Esophagus mucosa (tissue), 1 donor: ENCODE measurements at places on chromosomes 11 and 22. TPM values are rescaled to one million over a fixed set of nuclear protein-coding genes. Genes with fewer than 3 reads are reported as not detected.
A peak's percentile ranks its signal among the peaks of the same experiment; 100 is the strongest.

- ATAC-seq: no peak
These were observed 3.0 kb downstream of the TRIM29 start for GRCh38 chr11:120134931-120135228.

GRCh38 chr22:31715147-31715778 lies 34.7 kb downstream of the PRR14L start:
- no peak for ATAC-seq

DNA sequence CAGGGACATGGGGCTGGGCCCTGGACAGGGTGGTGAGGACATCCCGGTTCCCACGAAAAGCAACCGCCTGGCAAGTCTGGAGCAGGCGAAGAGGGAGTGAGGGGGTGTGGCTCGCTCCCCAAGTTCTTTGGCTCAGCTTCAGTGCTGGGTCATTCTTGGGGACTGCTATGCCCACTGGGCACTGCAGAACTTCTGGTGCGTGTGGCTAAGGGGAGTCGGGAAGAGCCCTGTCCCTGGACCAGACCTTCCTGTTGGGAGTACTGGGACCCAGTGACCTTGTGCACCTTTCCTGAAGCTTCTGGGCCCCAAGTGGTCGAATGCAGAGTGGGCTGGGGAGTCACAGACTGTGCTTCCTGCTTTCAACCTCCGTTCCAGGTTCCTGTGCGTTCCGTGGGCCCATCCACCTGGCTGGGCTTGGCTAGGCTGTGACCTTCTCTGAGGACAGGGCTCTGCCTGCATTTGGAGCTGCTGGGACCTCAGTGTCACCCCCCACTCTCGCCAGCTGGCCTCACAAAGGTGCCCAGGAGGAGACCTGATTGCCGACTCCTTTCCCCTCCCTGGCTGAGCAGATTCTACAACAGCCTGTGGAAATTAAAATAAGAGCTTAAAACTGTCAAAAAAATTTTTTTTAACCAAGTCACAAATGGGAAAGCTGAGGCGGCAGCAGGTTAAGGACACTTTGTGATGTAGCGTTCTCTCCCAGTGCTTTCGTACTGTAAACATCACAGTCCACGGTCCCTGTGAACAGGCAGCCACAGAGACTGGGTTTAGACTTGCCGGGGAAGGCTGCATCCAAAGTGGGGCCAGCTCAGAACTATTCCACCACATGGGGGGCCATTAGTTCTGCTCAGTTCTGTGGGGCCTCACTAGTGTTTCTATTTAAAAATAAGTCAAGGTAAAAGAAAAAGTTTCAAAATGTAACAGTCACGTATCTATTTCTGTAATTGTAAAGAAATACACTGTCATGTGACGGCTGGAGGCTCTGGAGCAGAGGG lies 63.8 kb upstream of the WNT7B start:
- no peak for ATAC-seq

Gene KLHL35
- 0.84 TPM for total RNA-seq

Gene OR9Q2
- not detected for total RNA-seq

Gene OR52N5
- not detected for total RNA-seq

Gene PHF21B
- not detected for total RNA-seq

- ATAC-seq: peak; percentile 90
These were observed 253.0 kb upstream of the CCDC179 start for GRCh38 chr11:23112987-23113886.

Gene RAC2
- 19.0 TPM for total RNA-seq

Gene GSTT2B
- total RNA-seq: 6.5 TPM

- ATAC-seq: no peak
These were observed 462.8 kb downstream of the INSC start for GRCh38 chr11:15577519-15577918.

Gene OR8G5
- not detected for total RNA-seq

DNA sequence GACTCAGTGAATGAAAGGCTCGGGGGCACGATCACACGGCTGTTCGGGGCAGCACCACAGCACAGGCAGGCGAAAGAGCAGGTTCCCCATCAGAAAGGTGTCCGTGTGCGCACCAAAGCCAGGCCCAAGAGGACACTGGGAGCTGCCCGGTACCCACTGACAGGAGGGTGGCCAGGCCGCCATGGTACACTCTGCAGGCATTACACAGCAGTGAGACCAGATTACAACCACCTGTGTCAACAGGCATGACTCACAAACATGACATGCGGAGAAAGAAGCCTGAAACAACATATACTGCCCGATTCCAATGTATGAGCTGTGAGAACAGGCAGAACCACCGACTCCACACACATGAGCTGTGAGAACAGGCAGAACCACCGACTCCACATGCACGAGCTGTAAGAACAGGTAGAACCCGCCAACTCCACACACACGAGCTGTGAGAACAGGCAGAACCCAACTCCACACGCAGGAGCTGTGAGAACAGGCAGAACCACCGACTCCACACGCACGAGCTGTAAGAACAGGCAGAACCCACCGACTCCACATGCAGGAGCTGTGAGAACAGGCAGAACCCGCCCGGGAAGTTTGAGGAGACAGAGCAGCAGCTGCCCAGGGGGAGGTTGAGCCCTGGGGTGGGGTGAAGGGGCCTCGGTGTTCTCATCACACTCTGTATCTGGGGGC lies 32.6 kb downstream of the KIAA0930 start:
- peak; percentile 75 for ATAC-seq

GRCh38 chr11:133697603-133698180 lies 147.6 kb downstream of the SPATA19 start:
- no peak for ATAC-seq

Gene SLC22A9
- not detected for total RNA-seq

Gene TPBGL
- total RNA-seq: not detected

Gene RASGRP2
- total RNA-seq: 1.1 TPM

DNA sequence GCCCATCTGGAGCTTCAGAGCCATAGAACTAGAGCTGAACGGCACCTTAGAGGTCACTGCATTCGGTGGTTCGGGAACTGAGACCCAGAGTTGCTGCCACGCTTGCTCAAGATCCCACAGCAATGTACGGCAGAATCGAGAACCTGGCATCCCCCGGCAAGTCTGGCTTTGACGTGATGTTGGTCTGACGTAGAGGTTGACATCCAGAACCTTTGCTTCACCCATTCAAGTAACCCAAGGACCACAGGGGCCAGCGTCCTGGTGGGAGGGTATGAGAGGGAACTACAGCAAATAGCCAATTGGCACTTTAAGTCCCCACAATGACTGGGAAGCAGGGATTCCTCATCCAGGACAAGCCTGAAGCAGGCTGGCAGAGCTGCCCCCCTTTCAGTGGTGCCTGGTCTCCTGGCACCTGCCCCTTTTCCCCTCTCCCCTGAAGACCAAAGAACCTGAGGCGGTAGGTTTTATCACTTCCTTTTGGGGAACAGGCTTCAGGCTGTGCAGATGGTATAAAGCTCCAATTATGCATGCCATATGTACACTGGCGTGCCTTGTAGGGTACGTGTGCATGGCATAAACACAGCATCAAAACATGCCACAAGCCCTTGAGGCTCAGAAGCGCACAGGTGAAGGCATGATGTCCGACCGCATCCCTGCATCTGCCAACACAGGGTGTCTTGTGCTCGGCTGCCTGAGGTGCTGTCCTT lies 15.3 kb upstream of the TEF start:
- no peak for ATAC-seq

DNA sequence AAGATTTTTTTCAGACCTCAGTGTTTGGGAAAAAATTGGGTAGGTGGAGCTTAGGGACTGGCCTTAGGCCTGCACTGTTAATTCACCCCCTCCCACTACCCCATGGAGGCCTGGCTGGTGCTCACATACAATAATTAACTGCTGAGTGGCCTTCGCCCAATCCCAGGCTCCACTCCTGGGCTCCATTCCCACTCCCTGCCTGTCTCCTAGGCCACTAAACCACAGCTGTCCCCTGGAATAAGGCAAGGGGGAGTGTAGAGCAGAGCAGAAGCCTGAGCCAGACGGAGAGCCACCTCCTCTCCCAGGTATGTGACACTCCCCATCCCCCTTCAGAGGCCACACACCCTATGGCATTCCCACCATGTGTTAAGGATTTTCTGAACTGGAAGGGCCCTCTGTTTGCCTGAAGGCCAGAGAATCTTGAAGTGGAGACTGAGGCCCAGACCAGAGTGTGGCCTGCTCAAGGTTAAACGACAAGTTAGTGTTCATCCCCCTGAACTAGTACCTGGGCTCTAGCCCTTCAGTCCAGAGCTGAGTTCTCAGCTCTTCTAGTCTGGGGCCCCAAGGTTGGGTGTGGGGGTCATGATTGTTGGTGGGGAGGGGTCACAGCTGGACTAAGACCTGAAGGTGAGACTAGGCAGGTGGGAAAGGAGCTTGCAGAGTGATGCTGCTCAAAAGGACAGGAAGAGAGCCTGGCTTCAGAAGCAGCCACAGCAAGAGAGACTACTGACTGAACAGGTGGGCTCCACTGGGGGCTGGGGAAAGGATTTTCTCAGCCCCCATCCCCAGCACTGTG lies 2.3 kb upstream of the FOLR1 start:
- ATAC-seq: peak; percentile 35

GRCh38 chr11:119249671-119250010 lies 43.5 kb downstream of the CBL start:
- ATAC-seq: no peak

Gene SLC29A2
- 3.6 TPM for total RNA-seq

- no peak for ATAC-seq
These were observed 6.2 kb downstream of the TBX1 start for GRCh38 chr22:19766511-19767426.

Gene SMIM35
- total RNA-seq: not detected

DNA sequence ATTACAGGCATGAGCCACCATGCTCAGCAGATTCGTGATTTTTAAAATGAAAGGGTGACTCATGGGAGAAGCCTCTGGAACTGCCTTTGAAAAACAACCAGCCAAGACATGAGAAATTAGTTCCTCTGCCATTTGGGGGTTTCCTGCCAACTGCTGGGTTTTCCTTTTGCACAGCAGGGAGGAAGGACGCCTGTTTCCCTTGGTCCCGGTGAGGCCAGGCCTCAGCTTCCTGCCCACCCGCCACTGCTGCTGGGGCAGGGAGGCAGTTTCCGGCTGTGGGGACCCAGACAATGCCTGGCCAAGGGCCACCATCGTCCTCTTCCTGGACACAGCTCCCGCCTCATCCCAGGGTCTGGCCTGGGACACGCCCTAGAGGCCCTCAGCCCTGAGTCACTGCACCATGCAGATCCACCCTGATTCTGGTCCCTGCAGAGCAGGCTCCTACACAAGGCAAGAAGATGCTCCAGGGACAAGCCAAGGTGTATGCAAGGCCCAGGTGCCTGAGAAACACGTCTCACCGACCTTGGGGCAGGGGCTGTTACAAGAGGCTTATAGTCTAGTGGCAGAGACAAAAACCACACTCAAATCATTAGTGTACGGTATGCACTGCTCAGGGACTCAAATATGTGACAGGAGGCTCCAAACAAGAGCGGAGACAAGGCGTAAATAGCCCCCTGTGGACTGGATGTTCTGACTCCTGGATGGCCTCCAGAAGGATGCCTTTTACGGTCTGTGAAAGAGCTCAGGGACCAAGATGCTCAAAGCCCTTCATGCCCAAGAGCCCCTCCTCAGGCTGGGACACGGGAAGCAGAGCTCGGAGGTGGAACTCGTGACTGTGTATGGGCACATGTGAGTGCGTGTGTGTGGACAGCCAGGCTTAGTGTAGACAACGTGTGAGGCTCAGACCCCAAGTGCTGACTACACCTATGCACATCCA lies 10.0 kb downstream of the PPM1F start:
- ATAC-seq: peak; percentile 66

DNA sequence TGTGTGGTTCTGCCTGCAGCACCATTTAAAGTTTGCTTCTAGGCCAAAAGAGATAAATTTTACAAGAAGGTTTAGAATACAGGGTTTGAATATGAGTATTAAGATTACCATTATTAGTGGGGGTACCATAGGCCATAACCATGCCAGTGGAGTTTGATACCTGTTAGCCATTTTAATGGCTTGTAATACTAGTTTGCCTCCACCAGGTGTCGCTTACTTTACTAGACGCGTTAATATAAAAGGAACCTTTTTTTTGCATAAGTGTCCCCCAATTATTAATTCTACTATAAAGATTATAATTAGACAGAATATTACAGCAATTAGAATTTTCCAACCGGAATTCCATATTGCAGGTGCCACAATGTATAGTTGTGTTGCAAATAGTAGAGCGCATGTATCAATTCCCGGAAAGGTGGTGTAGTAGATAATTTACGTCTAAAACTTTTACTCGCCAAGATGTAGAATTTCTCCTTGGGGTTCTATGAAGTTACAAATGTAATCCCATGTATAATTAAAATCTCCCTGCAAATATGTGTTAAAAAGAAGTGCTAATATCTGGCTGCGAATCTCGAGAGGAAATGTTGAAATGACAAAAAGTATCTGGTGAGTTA lies 16.1 kb downstream of the MS4A6E start:
- ATAC-seq: no peak

DNA sequence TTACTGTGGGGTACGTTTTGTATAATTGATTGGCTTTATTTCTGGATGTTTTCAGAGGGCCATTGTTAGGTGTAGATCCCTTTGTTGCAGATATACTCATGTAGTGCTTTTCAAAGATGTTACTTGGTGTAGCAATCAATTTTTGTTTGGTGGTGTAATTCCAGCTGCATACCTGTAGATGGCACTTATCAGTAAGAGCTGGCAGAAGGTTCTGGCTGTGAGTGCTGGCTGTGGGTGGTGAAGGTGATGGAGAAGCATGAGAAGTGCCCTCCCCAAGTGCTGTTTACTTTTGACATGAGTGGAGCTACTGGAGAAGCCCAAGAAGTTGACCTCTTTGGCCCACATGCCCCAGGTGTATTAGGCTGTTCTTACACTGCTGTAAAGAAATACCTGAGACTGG lies 1074.9 kb downstream of the FAM181B start:
- ATAC-seq: peak; percentile 25

- peak; percentile 2 for ATAC-seq
These were observed 2.4 kb downstream of the VPS37C start for GRCh38 chr11:61158691-61159381.

- no peak for ATAC-seq
These were observed 1.7 kb downstream of the SAMM50 start for GRCh38 chr22:43956805-43957463.

DNA sequence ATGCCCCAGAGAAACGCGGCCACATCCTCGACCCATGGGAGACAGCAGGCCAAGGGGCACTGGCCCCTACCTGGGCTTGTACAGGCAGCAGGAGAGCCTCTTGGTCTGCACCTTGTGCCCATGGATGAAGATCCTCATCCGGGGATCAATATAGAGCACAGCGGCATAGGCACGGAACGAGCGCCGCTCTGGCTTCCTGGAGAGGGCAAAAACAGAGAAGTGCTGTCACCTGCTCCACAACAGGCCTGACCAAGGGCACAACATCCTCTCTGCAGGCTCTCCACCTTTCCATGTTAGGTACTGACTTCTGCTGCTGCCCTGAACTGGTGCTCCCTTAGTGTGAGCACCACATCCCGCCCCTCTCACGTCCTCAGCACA lies 27.2 kb downstream of the MORC2 start:
- no peak for ATAC-seq

- ATAC-seq: no peak
These were observed 15.5 kb downstream of the RAB30 start for GRCh38 chr11:83056204-83056603.

DNA sequence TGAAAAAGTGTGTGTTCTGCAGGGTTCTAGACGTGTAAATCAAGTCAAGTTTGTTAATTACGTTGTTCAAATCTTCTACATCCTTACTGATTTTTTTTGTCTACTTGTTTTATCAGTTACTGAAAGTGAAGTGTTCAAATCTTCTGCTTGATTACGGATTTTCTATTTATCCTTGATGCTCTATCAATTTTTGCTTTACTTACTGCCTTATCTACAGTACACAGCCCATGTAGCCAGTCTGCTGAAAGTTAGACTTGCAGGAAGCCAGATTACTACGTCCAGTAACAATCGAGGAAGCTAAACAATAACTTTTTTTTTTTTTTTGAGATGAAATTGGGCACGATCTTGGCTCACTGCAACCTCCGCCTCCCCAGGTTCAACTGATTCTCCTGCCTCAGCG lies 15.6 kb upstream of the C11orf24 start:
- ATAC-seq: no peak

Gene PYGM
- total RNA-seq: 0.44 TPM
